ENCODE measurements at places on chromosomes 7 and 10.

- no peak for DNase-seq
These were observed 120.1 kb downstream of the ARHGAP12 start for GRCh38 chr10:31808258-31809218.

GRCh38 chr7:40551685-40552576, 417.1 kb downstream of the SUGCT start:
- DNase-seq = no peak

GRCh38 chr7:133461421-133461820, 208.5 kb downstream of the EXOC4 start:
- no peak for DNase-seq

DNA sequence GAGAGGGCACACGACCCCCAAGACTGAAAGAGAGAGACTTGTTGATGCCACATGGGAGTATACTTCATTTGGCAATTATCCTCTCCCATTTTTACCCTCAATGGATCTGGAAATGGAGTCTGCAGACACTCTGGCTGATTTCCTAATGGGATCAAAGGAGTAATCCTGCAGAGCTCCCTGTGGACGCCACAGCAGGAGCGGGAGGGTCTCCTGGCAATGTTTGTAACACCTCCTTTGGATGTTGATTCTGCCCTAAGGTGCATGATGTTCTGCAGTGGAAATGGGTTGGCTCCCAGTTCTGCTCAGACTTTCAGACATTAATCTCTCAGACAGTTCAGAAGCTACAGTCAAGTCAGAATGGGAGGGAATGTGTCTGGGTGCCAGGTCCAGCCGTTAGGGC, 166.0 kb upstream of the WDR11 start:
- DNase-seq = no peak

DNA sequence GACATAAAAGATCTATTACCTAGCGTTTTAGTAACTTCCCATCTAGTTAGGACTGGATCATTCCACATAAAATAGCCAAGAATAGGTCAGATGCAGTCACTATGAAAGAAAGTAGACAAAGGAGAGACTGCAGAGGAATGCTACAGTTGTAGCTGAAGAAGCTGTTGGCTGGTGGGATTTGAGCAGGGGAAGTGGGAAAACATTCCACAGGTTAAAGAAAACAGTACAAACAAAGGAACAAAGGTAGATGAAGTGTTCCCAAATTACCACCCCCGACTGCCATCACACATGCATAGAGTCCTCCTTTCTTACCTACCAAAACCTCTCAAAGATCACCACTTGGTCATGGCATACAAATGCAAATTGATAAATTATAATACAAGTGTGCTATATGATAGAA, 41.8 kb downstream of the DLD start:
- no peak for DNase-seq

DNA sequence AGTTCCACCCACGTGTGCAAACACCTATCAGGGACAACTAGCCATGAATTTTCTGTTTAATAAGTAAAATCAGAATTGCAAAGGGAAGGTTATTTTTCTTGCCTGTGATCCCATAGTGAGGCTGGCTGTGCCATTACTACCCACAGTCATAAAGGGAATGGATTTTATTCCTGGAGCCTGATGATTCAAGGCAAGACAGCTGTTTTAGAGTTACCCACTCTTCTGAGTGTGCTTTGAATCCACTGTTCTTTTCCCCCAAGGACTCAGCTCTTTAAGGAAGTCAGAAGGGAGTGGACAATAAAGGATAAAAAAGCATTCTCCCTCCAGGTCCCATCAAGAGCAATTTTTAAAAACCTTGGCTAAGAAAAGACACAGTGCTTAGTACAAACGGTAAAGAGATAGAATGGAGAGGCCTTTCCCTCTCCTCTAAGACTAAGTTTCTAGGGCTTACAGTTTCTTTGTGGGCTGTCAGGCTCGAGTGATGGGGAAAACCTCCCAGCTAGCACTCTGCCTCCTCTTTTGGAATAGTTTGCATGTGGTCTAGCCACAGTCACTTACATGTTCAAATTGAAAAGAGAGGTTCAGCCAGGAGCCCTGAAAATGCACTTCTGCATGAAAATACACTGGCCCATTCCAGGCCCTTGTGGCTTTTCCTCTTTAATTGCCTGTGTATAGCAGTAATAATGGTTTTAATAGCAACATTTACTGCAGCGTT, 5.1 kb upstream of the LRRC4 start:
- DNase-seq = no peak

DNA sequence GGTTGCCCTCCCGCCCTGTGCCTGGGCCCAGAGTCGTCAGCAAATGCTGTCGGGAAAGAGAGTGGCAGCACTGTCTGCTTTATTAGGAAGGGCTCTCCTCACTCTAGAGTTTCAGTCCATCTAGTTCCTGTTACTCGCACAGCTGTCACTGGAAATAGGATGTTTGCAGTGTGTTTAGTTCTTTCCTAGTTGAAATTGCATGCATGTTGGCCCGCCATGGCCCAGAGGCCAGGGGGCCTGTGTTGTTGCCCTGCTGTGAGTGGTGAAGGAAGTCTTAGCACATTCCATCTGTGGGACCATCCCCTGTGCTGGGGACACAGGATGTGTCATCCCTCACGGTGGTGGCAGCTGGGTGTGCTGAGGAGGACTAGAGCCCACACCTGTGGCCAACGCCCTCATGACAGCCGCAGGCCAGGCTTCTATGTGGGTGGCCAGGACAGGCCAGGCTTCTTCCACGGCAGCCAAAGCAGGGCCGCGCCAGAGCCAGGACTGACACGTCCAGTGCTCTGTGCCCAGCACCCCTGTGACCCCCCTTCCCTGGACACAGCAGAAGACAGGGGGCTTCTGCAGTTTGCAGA, 45.4 kb downstream of the ZNF467 start:
- DNase-seq = no peak

DNA sequence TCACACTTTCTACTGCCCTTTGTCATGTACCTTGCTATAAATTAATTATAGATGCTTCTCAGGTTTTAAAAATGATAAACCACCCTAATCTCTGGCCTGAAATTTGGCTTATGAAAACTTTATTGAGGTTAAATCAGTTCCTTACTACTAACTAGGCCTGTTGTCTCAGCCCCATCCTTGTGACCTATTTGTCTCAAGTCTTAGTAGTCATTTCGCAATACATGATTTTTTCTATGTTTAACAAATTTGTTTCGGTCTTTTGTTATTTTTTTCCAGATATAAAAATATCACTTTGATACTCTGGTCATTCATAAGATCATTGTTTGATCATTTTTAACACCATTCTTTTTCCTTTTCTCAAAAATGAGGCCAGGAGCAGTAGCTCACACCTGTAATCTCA, 411.6 kb downstream of the GFRA1 start:
- DNase-seq = no peak

DNA sequence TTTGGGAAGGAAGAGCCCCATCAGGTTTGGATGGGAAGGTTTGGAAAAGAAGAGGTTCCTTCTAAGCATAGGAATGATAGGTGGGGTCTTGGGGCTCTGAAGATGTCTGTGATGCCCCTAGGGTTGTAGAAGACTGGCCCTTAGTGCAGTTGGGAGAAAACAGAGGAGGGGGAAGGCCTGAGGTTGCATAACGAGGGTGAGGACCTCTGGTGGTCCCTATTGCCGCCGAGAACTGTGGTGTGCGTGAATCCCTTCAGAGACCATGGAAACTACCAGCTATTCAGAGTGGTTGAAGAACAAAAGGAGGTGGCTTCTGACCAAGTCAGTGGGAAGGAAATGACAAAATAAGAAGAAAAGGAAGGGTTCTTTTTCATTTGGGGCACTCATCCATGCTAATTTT, 3.1 kb upstream of the PKD2L1 start:
- no peak for DNase-seq

DNA sequence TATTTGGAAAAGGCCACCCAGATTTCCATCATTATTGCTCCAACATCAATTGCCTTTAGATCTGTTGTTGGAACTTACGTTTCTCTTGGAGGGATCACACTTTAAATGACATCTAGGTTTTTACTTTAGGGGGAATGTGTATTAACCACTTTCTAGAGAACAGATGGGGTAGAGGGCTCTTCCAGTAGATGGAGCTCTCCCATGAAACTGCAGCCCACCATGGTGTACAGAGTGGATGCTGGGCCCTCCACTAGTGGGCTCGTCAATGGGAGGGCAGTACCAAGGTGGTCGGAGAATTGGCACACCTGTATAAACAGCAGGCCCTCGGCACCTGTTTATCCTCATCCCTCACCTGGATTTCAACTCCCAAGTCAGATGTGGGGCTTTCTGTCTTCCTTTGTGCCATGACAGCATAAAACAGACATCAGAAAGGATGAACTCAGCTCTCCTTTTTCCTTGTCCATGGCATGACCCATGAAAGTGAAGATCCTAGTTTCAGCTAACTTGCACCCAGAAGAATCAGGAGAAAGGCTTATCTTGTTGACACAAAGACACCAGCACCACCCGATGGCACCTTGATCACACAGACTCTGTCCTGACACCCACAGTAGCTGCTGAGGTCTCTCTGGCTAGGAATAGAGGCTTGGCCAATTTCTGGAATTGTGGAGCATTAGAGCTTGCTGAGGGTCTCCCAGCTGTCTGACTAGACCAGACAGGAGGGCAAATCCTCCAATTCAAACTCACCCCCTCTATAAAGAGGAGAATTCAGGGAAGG, 150.5 kb downstream of the CYP26A1 start:
- no peak for DNase-seq

DNA sequence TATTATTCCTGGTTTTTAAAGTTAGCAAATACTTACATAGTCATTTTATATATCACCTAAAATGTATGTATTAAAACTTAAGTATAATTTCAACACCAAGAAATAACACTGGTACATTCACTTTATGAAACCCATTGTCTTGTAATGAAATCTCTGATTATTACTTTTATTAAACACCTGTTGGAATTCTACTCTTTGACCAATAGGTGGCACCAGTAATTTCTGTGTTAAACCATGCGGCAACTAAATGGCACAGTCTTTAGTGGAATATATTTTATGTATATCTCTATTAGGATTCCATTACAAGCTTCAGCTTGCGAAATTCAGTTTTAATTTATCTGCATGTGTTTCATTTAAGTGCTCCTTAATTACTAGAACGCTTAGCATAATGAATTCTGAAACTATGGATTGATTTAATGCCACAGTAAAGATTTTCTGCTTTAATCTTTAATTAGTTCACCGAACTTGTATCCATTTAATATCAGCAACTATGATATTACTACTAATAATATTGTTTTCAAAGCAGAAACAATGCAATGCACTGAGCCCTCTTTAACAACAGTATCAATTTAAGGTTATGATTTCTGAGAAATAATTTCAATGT, 181.3 kb downstream of the MAGI2 start:
- no peak for DNase-seq

GRCh38 chr7:149797771-149798170, 24.4 kb upstream of the ZNF467 start:
- no peak for DNase-seq

DNA sequence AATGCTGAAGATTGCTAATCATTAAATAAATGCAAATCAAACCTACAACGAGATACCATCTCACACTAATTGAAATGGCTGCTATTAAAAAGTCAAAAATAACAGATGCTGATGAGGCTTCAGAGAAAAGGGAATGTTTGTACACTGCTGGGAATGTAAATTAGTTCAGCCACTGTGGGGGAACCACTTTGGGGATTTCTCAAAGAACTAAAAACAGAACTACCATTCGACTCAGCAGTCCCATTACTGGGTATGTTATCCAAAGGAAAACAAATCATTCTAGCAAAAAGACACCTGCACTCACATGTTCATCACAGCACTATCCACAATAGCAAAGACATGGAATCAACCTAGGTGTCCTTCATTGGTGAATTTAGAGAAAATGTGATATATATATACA, 379.0 kb upstream of the CNTNAP2 start:
- no peak for DNase-seq

DNA sequence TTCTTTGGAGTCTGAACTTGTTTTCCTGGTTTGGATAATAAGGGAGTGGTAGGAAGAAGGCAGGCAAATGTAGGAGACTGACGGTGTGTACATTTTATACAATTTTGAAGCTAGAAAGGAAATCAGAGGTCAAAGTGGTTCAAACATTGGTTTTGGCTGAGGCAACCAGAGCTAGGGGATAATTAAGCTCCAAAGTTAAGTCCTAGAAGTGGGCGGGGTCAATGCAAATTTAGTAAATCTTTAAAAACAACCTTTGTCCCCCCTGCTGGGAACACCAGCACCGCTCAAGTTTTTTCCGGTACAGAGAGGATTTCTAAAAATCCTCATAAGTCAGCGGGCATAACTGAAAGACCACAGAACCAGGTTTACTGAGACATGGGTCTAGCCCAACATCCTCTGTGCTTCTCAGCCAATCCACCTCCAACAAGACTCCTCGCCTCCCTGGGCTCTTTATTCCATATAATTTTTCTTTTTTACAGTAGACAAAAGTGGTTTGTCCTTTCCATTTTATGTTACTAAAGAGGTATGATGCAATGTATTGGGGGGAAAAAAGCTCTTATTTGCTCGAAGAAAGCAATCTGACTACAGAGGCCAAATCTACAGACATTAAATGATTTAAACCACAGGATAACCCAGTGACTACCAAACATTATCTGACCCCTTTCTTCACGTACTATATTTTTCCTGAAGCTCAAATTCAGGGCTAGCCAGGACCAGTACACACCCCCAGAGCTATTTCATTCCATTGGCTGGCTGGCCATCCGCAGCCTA, 1.6 kb downstream of the GLUD1 start:
- no peak for DNase-seq

DNA sequence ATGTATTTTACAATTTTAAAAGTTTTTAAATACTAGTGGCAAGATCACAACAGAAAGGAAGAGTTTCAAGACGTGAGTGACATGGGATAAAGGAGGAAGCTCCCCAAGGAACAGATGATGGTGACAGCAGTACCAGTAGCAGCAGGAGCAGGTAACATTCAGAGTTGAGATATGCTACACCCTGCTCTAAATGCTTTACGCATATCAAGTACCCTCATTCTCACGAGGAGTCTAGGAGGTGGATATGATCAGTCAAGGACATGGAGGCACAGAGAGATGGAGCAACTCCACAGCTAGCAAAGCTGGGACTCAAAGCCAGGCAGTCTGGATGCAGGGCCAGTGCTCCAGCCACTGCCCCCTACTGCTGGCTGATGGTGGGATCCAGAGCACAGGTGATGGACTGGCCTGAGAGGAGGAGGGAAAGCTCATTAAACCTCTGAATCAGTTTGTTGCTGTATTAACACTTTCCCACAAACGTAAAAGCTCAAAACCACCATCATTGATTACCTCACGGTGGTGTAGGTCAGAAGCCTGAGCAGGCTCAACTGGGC, 17.5 kb downstream of the RP9 start:
- no peak for DNase-seq
